ENCODE measurements at places on chromosomes 13 and 19.

DNA sequence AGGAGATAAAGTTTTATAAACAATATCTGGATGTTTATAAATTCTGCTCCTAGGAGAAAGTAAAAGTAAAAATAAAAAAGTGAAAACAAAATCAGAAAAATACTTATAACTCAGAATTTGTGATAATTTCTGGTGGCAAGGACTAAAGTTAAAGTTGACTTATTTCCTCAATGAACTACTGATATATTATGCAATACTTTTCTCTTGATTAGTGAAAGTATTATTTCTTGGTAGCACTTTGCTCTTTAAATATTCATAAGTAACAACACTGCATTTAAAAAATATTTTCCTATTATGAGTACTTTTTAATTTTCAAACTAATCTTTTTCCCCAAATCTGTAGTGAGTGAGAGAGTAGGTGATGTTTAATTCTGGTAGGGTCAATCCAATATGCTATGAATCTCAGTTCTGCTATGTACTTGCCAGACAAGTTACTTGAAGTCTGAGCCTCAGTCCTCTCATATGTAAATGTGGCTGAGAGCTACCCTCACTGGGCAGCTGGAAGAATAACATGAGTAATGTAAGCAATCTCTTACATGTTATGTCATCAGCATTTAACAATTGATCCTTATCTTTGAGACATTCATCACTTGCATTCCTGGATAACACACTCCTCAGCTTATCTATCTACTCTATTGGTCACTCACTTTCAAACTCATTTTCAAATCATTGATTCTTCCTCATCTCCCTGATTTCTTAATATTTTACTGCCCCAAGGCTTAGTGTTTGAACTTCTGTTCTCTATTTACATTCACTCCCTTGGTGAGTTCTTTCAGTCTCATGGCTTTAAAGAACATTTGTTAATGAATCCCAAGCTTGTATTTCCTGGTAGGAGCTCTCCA is 239.0 kb downstream of the RGCC start:
- DNase-seq = no peak

- no peak for DNase-seq
Measured at GRCh38 chr13:39306639-39307589, 268.7 kb downstream of the NHLRC3 start.

DNA sequence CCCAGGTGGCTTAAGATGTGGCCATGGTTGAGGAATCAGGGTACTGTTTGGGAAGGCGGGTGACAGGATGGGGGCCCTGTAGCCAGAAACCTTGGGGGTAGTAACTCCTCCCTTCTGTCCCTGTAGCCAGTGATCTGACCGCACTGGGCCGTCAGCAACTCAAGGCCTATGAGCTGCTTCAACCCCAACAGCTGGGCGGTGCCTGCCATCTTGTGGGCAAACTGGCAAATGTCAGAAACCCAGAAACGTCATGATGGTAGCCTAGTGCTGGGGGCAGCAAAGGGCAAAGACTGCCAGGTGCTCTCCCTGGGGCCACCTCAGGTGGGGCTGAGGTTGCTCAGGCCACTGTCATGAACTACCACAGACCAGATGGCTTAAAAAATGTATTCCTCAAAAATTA is 3.5 kb downstream of the COPE start:
- no peak for DNase-seq

GRCh38 chr19:2469102-2469914 is 6.6 kb upstream of the GADD45B start:
- no peak for DNase-seq

DNA sequence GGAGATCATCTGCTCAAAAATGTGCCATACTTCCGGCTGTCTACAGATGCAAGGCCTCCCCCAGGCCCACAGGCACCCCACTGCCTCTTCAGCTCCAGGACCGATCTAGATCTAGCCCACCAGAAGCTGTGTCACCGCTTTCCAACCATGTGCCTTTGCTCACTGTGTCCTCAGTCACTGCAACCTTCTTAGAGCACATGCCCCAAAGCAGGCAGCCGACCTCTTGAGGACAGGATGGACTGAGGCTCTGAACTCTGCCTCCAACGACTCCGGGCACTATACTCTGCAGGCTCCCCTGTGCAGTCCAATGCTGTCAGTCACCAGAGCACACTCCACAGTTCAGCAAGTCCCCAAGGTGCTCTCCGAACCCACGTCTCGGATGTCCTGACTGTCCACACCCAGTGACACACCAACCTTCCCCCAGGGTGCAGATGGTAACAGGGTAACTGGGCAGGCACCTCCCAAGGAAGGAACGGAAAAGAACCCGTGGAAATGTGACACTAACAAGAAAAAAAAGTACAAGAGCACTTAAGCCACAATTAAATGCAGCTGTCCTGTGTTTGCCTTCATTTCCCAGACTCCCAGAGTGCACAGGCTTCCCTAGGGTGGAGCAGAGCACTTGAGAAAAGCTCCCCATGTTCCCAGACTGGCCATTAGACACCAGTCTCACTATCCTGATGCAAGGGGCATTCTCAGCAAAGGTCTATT is 4.8 kb downstream of the STK24 start:
- no peak for DNase-seq

DNA sequence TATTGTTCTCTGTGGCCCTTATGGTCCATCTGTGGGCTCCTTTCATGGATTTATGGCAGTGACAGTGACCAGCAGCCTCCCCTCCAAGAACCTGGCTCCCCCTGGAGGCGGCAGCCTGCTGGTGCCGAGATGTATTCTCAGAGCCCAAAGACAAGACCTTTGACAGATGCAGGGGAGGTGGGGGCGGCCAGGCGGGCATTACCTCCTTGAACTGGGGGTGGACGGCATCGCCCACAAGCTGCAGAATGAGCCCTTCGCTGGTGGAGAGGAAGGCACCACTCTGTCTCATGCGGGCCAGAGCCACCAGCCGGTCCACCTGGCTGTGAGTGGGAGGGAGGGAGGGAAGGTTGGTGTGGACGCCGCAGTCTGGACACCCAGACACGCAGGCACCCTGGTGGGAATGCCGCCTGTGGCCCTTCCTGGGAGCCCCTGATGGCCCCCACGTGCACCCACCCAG is 6.6 kb downstream of the ISOC2 start:
- DNase-seq = no peak

DNA sequence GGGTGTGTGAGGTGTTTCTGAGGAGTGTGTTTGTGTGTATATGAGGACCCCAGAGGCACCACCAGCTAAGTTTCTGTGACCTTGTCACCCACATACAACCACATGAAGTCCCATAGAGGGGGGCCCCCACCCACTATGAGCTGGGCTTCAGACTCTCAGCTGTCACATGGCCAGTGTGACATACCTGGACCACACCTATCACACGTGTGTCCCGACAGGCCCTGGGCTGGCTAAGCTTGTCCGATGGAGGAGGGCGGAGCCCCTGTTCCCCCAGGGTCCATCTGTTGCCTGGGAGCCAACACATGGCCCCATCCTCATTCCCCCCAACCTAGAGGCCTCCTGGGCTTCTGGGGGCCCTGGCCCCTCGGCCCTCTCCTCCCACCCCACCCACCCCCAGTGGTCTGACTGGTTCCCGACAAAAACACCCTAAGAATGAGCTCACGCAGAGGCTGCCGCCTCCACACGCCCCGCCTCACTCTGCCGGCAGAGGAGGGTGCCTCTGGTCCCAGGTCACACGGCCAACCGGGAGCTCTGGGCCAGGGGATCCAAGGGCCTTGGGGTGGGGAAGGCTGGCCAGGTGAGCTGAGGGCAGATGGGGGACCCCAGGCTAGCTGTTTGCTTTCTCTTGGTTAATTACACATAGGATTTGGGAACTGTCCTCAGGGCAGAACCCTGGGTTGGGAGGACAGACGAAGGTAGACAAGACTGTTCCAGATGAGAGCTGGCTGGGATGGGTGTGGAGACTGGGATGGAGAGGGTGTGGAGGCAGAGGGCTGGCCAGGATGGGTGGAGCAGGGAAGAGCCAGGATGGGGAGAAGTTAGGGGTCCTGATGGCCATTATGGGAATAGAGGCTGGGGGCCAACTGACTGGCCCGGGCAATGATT is 4.3 kb downstream of the KLC3 start:
- DNase-seq = no peak

- DNase-seq = no peak
Measured at GRCh38 chr19:48158210-48158790, 11.8 kb downstream of the LIG1 start.

GRCh38 chr13:40490086-40490758 is 176.2 kb downstream of the FOXO1 start:
- no peak for DNase-seq

DNA sequence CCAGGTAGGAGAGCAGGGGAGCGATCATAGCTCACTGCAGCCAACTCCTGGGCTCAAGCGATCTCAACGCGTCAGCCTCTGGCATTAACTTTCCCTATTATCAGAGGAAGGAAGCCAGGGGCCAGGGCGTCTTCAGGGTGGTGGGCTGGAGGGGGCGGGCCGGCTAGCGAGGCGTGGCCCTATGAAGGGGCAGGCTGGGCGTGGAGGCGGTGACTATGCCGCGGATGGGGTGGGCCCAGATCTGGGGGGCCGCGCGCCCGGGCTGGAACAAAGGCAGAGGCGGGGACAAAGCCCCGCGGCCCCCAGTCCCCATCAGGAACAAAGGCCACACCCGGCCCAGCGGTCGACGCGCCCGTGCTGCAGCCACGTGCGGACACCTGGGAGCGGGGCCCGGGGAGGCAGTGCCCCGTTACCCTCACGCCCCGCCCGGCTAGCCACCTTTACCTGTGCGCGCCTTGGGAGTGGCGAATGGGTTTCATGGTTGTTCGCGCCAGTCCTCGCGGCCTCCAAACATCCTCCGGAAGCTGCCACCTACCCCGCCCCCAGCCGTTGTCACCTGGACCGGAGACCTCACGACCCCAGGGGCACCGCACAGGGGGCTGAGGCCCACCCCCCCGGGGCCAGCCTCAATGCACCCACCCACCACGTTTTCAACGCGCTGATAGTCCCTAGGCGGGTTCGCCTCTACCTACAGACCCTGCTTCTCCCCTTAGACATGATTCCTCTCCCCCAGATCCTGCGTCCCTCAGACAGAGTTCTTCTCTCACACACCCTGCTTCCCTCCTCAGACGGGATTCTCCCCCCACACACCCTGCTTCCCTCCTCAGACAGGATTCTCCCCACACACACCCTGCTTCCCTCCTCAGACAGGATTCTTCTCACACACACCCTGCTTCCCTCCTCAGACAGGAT is 5.4 kb upstream of the TRIM28 start:
- no peak for DNase-seq

- DNase-seq = no peak
Measured at GRCh38 chr13:95480131-95480545, 72.4 kb upstream of the CLDN10 start.

DNA sequence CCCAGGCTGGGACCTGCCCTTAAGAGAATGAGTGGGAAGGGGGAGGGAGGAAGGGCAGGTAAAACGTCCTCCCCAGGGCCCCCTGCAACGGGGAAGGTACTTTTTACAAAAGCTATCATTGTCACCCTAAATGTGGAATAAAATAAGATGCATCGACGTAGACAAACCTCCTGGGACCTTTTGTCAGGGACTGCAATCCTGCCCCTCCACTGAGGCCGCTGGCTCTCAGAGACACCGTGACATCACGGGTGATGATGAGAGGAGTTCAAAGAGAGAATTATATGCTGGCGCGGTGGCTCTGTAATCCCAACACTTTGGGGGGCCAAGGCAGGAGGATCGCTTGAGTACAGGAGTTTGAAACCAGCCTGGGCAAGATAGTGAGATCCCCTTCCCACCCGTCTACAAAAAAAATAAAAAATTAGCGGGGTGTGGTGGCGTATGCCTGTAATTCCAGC is 1.8 kb upstream of the MYBPC2 start:
- DNase-seq = no peak

GRCh38 chr19:44626048-44626624 is 12.8 kb downstream of the IGSF23 start:
- no peak for DNase-seq

- DNase-seq = no peak
Measured at GRCh38 chr13:28751175-28751960, 32.6 kb upstream of the SLC46A3 start.

DNA sequence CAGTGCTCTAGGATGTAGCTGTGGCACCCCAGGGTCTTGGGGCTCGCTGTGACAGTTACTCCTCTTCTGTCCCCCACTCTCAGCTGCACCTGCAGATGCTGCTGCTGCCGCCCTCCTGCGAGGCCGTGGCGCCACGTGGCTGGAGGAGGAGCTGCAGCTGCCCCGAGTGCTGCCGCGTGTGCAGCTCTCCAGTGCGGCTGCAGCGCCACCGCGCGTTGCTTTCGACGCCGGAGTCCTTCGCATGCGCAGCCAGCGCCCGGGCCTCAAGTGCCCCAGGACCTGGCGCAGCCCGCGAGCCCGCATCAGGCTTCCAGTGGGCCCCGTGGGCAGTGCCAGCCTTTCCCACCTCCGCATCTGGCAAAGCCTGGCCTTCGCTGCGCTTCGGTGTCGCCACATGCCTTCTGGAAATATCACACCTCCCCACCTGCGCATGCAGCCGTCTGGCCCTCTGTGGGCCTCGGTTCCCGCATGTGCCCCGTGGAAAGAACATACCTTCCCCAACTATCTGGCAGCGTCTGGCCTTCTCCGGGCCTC is 692 bp upstream of the ZNF580 start:
- peak; percentile 52 for DNase-seq

GRCh38 chr19:29841209-29841558 is 29.4 kb downstream of the CCNE1 start:
- no peak for DNase-seq

DNA sequence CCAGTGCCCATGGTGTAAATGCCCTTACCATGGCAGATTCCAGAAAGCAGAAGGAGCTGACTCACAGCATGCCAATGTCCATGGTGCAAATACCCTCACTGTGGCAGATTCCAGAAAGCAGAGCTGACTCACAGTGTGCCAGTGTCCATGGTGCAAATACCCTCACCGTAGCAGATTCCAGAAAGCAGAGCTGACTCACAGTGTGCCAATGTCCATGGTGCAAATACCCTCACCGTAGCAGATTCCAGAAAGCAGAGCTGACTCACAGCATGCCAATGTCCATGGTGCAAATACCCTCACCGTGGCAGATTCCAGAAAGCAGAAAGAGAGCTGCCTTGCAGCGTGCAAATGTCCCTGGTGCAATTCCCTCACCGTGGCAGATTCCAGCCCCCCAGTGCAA is 163.8 kb upstream of the SOX1 start:
- DNase-seq = no peak

GRCh38 chr19:53867225-53868090 is at the start of gene MYADM:
TSS of gene MYADM (plus strand) at chr19:53867883. CDS start at chr19:53873530, 5,647 bp downstream.
- DNase-seq = peak; percentile 99

GRCh38 chr19:35786299-35787160 is 11.2 kb downstream of the ARHGAP33 start:
- no peak for DNase-seq

GRCh38 chr13:80245162-80245733 is 95.7 kb downstream of the SPRY2 start:
- no peak for DNase-seq

DNA sequence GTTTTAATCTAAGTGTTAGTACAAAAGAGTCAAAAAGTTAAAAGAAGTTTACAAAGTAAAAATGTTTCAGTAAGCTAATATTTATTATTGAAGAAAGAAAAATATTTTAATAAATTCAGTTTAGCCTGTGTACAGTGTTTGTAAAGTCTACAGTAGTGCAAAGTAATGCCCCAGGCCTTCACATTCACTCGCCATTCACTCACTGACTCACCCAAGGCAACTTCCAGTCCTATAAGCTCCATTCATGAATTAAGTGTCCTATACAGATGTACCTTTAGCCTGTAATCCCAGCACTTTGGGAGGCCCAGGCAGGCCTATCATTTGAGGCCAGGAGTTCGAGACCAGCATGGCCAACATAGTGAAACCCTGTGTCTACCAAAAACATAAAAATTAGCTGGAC is 24.1 kb upstream of the AKAP11 start:
- no peak for DNase-seq

- DNase-seq = no peak
Measured at GRCh38 chr13:36919171-36919832, 736 bp downstream of the SMAD9 start.

GRCh38 chr19:55373993-55374757 is 2.5 kb upstream of the TMEM190 start:
- DNase-seq = no peak

All from stimulated activated CD8-positive, alpha-beta memory T cell treated with anti-CD3 and anti-CD28 coated beads, Interleukin-12 subunit alpha, Interleukin-12 subunit beta, amount 100 ng/mL, for 4 hours (primary cell).